ENCODE measurements at places on chromosomes 6 and 20.

DNA sequence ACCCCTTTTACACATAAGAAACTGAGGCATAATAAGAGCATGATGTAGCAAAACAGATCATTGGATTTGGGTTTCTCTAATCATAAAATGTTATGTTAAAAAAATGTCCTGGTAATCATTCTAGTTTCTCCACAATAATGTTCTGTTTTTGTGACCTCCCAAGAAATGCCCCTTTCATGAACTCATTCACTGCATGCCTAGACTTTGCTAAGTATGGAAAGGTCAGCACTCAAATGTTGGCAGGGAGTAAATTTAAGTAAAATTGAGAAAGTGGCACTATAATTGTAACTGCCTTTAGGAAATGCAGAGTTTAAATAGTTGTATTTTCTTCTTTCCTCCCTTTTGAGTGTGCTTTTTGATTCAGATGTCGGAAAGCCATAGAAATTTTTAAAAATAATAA is 48.5 kb upstream of the ID4 start:
- no peak for DNase-seq

DNA sequence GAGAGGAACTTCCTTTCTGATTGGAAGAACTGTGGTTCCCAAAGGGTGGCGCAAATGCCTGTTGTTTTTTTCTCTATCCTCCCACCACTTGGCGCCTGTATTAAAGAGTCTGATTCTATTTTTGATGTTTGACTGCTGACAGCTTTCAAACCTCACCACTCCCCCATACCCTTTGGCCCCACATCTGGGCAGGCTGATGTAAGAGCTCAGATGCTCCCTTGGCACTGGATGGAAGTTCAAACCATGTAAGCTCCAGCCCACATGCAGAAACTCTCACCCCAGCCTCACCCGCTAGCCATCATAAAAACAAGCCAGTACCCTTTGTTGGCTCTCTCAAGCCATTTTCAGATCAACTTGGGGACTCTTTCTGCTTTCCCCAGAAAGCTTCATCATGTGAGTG is 20.0 kb upstream of the TMEM14A start:
- no peak for DNase-seq

DNA sequence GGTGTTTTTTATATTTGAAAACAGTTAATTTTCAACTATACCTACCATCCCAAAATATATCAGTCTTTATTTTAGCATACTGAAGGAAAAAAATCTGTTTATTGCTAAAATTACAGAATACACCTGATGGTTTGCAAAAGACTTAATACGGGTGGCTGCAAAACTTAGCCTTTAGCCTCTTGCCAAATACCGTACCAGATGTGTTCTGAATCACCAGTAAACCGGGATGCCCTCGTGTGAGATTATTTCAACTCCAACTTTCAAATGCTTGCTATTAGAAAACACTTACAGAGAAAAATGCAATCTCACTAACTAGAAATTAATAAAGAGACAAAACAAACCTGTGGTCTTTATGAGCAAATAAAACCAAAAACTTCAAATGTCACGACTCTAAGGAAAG is 36.0 kb downstream of the REV3L start:
- DNase-seq, result no peak

DNA sequence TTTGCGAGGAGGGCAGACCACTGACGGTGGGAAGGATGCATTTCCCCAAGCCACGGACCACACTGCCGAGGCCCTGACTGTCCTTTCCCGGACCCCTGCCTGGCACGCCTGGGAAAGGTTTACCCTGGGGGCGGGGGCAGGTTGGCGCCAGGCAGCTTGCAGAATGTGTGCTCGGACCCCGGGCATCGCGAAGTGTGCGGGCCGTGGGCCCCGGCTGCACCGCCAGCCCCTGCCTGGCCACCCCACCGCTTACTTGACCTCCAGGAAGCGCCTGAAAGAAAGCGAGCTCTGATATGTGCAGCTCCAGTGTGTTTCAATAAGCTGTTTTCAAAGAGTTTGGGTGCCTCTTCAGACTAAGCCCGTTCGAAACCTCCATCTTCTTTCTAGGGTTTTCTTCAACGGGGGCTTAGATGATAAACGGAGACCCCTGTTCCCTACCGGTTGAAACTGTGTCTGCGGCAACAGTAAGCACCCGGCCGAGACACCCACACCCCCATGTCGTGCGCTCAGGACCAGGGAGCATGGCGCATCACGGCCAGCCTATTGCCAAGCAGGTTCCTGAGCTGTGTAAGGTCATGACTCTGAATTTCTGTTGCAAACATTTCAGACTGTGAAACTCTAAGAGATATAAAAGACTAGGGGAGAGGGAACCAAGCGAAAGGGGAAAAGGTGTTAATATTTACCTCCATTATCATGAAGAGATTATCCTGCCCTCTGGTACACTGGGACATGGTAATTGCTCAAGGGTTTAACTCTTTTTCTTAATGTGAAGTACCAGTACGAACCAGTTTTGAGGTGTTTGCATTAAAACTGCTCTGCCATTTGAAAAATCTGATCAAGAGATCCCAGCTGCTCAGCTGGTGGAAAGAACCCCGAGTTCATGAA is 231.2 kb upstream of the FOXQ1 start:
- no peak for DNase-seq

GRCh38 chr6:75326557-75327258 is 42.1 kb upstream of the TMEM30A start:
- no peak for DNase-seq

DNA sequence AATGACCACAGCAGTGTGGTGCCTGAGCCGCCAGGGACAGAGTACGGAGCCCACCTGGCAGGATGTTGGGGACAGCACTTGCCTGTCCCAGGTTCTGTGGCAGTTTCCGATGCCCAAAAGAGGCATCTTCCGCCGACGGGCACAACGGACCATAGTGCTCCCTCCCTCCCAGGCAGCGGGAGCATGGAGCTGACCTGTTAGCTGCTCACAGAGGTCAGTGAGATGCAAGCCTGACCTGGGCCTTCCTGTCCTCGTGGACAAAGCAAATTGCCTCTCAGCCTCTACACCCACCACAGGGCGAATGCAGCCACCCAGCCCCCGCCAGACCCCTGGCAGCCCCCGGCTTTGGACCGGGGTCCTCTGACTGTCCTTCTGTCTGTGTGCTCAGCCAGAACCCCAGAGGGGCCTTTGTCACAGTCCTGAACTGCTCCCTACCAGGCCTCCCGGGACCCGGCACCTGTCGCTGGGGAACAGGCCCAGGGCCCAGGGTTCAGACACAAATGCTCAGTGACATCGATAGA is 16.2 kb upstream of the FRMD1 start:
- DNase-seq, result no peak

DNA sequence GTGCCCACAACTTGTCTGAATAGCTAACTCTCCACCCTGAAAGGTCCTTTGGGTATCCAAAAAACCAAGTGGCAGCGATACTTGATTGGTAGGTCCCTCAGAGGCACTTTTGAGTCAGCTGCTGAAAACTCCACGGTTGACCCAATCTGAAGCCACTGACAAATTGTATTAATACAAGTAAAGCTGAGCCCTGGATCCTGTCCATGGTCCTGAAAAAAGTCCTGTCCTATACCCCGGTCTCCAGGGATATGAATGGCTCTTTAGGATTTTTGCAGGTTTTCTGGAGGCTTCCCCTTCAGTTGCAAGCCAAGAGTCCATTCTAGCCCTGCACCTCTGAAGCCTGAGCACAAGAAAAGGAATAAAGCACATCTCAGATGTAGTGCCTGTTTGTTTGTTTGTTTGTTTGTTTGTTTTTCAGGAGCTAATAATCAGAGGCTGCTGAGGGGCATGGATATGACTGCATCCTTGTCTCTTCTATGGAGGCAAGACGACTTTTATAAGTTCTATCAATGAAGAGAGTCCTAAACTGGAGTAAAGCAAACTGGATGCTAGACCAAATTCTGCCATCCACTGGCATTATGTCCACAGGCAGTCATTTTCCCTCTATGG is 1.7 kb upstream of the SLC12A5 start:
- no peak for DNase-seq

- no peak for DNase-seq
These were observed 133.2 kb downstream of the B3GAT2 start for GRCh38 chr6:70823651-70824050.

DNA sequence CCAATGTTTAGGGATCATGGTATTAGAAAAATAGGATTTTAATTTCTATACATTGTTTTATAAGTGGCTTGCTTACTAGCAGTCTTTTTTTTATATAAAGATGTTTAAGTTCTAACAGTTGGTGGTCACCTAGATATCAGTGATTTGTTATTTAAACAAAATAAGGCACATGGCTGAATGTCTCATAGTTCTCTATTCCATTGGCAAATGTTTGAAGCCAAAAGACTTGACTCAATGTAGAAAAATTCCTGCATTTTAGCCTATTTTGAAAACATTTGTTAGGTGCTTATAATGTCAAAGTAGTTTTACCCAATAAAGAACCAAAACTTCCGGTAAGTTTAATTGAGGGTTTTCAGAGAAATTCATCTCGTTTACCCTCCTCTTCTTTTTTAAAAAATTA is 26.8 kb downstream of the MAPK14 start:
- no peak for DNase-seq

GRCh38 chr6:27568226-27568897 is 95.5 kb upstream of the ZNF184 start:
- DNase-seq, result no peak

GRCh38 chr20:40786336-40786735 is 97.3 kb upstream of the MAFB start:
- no peak for DNase-seq

DNA sequence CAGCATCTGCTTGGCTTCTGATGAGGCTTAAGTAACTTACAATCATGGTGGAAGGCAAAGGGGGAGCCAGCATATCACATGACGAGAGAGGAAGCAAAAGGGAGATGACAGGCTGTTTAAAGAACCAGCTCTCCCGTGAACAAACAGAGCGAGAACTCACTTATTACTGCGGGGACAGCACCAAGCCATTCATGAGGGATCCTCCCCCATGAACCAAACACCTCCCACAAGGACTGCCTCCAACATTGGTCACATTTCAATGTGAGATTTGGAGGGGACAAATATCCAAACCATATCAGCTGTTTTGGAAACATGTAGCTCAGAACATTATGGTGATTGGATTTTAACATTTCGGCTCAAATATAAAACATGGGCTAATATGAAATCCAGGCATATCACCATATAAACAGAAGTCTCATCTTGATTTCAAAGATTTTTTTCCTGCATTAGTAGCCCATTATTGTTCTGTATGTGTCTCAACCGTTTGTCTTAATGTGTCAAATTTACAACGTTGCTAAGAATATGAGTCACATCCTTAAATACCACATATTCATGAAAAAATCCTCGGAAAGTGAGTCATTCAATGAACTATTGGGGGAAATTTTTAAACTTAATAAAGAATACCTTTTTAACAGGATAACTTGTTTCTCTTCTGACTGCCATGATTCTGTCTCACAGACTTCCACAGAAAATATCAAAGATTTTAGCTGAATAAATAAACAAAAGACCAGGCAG is 894.3 kb downstream of the TFAP2A start:
- no peak for DNase-seq

- DNase-seq, result no peak
These were observed 39.8 kb upstream of the SNAP25 start for GRCh38 chr20:10178727-10179313.

- no peak for DNase-seq
These were observed 59.6 kb upstream of the ZFP64 start for GRCh38 chr20:52251136-52251700.

GRCh38 chr6:6224933-6225486 is 95.5 kb downstream of the F13A1 start:
- DNase-seq, result peak; percentile 24

DNA sequence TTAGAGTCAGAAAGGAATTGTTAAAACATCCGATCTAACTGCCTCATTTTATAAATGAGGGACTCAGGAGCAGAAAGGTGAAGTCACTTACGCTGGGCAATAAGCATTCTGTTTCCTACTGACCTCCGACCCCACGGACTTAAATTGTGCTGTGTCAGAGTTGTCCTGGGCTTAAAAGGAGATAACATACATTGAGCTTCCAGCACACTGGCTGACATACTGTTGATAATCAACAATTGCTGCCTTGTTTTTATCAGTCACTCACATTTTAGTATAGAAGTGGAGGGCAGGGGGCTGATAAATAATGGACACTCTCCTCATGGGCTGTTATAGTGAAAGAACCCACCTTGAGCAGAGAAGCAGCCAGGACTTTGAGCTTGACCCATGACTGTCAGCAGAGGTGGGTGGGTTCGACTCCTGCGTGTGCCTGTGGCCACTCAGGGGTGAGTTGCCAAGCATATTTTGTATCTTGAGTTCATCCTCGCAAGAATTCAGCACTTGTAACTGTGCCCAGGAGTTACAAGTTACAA is 166.5 kb upstream of the JARID2 start:
- no peak for DNase-seq

GRCh38 chr6:150363733-150364132 is 5.1 kb upstream of the IYD start:
- peak; percentile 18 for DNase-seq

GRCh38 chr6:15713325-15713724 is 50.5 kb upstream of the DTNBP1 start:
- DNase-seq, result no peak

DNA sequence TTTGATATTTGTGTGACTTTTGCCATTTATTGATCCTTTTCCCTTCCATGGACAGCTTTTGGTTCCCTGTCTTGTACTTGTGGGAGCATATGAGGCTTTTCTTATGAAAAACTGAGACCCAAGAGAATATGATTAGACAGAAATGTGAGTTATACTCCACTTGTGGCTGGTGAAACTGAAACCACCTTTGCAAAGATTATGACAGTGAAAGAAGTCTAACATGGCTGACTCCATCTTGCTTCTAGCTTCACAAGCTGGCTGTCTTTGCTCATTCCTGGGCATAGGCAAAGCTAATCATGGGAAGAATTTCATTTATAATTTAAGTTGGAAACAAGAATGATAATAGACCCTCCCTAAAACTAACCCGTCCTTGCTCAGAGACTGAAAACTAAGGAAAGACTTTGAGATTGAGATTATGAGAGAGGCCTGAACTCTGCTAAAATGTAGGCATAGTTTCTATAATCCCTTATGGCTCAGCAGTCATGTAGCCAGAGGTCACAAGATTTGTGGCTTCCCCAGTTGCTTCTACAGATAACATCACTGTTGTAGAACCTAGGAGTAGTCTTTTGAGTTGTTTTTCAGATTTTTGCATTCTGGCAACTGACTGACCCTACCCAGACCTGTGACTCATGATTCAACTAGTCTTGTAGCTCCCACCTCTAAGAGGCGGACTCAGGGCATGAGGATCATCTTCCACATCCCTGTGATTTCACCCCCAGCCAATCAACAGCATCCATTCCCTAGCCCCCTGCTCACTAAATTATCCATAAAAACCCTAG is 50.9 kb upstream of the CD2AP start:
- DNase-seq, result no peak

GRCh38 chr6:29009358-29009757 is 4.2 kb upstream of the ZNF311 start:
- DNase-seq, result no peak

DNA sequence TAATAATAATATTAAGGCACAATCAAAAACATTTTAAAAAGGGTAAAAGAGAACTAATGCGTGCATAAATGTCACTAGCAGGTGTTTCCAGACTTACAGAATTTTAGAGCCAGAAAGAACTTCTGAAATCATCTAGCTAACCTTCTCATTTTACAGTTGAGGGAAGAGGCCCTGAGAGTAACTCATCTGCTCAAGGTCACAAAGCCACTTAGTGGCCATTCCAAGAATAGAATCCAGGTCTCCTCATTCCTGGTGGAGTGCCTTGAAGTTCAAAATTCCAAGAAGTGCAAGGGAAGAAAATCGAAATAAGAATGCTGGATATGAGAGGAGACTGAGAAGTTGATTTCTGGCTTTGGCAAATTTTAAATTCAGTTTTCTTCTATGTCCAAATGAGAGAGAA is 3.2 kb upstream of the KIAA0408 start:
- DNase-seq, result no peak
